ENCODE measurements at places on chromosomes 6 and 20. TPM values are rescaled to one million over a fixed set of nuclear protein-coding genes. Genes with fewer than 3 reads are reported as not detected.

- DNase-seq = no peak
Measured at GRCh38 chr6:5028301-5028700, 24.5 kb upstream of the RPP40 start.

DNA sequence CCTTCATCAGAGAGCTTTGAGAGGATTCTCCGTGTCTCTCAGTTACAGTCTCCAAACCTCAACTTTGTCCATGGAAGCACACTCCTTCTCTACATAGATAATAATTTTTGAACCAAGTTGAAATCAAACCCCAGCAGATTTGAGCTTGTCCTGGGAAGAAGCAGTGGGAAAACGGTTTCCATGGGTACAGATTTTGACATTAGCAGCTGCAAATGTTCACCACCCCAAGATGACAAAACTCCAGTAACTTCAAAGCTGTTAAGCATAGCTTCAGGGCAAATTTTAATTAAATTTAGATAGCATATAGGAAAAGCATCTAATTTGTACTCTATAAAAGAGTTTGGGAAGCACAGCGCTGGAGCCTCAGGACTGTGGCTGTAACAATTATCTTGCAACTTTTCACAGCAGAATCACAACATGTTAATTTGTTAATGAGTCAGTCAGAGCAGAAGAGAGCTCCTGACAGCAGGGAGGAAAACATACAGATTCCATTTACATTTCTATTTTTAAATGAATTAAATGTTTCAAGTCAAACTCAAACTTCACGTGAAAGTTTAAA is 240.7 kb downstream of the BMP7 start:
- no peak for DNase-seq

DNA sequence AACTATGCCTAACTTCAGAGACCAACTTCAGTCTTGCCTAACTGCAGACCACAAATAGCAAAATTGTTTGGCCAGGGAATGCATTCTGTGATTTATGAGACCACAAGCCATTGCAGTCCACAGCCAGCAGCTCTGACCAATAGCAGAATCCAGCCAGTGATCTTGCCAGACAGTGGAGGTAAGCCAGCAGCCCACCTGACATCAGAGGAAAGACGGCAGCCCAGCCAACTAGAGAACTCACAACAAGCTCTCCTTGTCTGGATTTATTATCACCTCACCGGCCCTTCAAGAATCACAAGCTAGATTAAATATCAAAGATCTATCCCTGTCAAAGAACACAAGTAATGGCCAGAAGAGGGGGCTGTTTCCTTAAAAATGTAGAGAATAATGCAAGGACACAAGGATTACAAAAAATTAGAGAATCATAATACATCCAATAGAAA is 66.5 kb upstream of the SLC35F1 start:
- DNase-seq = peak; percentile 74

- peak; percentile 76 for DNase-seq
Measured at GRCh38 chr6:132132924-132133639, 181.9 kb upstream of the CCN2 start.

GRCh38 chr6:125083684-125083990 is 69.9 kb upstream of the TPD52L1 start:
- DNase-seq = no peak

GRCh38 chr20:3819411-3820047 is 818 bp upstream of the AP5S1 start:
- no peak for DNase-seq

GRCh38 chr20:59752704-59753460 is 148.5 kb downstream of the PHACTR3 start:
- DNase-seq = no peak

Gene TGM2
- polyA plus RNA-seq = 238 TPM

Gene TULP4
- 16.8 TPM for polyA plus RNA-seq

Gene RARS2
- polyA plus RNA-seq = 33.9 TPM

Gene RPS6KA2
- polyA plus RNA-seq = 66.8 TPM

All from fibroblast of lung (primary cell).